ENCODE measurements at places on chromosomes 12 and 14.

DNA sequence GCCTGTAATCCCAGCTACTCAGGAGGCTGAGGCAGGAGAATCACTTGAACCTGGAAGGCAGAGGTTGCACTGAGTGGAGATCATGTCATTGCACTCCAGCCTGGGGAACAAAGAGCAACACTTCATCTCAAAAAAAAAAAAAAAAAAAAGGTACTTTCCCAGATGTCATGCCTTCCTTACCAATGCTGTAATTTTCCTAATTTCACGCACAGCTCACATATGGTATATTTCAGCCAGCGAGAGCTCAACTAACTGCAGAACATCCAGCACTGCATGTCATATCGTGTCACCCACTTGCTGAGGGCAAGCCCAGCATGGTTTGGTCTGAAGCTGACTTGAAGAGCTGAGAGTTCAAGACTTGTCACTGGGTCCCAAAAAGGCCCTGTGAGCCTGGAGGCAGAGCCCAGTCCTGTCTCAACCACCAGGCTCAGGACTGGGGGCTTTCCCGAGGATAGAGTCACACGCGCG, 29.0 kb downstream of the NFKBIA start:
- no peak for DNase-seq

DNA sequence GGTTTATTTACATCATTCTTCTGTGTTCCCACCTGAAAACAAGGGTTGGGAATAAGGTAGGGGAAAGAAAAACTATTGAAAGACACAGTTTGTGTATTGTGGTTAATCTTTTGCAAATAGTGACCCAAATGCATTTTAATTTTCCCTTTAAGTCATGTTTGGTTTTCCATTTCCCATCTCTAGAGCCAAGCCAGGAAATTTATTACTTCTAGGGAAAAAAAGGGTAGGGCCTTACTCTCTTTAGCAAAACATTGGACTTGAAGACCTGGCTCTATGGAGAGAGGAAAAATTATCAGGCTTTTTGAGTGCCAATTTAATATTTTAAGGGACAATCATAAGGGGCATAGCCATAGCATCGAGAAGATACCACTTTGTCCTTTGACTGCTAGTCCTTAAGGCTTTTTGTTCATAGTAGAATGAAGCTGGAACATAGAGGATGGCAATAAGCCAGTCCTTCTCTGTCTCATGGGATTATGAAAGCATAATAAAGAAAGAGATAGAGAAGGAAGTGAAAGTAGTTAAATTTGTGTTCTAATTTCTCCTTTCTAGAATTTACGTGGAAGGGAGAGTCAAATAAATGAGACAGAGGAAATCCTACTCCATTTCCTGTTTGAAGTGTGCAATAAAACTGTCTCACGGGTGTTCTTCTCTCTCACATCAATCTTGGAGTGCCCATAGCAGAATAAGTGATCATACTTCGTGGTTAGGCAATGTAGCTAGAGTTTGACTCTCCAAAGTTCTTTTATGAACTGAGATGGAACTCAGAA, 50.9 kb upstream of the PPFIA2 start:
- DNase-seq: peak; percentile 25

- DNase-seq: no peak
These were observed 35.3 kb downstream of the DICER1 start for GRCh38 chr14:95121911-95122620.

GRCh38 chr14:74945261-74945851, 10.0 kb downstream of the PGF start:
- DNase-seq: peak; percentile 59

- DNase-seq: no peak
These were observed 141.1 kb downstream of the KICS2 start for GRCh38 chr12:64081008-64081404.
